Naive thymus-derived CD4-positive, alpha-beta T cell (primary cell): ENCODE measurements at places on chromosomes 12 and 14.

DNA sequence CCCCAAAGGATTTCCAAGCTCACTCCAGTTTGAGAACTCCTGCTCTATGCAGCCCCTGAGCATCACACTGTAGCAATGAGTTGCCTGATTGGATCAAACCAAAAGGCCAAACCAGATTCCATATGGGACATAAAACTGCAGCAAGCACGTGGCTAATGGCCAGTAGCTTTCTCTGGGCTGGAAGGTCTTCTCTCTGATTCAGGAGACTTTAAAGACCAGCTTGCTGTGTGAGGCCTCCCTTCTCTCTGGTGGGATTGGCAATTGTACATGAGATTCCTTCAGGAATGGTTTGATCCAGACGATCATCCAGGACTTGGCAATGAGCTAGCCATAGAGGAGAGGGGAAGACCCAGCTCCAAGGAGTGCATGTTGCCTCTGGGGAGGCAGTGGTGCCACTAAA, 50.2 kb downstream of the WSCD2 start:
- H3K4me3 ChIP-seq: no peak overlapping the region
- no peaks in the 10 kb centered on the region for H3K4me1 ChIP-seq
- no peak for DNase-seq
- H3K27ac ChIP-seq: no peak overlapping the region
- H3K36me3 ChIP-seq: no peaks in the 10 kb centered on the region

DNA sequence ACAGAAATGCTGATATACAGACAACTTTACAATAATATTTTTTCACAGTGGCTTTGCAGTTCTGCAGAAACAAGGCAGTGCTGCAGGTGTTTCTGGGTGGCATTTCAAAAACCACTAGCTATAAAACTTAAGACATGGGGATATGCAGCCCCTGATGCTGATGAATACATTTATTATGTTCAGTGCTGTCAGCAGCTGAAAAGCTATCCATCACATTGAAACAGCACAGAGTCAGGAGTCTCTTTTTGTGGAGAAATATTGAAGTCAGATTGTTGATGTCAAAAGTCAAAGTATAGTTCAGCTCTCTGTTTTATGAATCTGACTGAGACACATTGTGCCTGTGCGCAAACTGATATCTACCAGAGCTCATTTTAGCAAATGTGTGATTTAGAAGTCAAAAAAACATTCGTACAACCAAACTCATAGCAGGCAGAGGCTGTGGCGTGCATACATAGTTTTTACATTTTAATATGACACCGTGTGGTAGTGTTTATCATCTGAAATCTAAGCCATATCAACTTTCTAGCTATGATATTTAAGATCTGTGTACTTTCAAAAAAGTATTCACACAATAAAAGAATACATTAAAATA, 467.6 kb downstream of the PRKD1 start:
- H3K27me3 ChIP-seq: no peaks in the 10 kb centered on the region
- no peak overlapping the region for H3K4me3 ChIP-seq
- H3K4me1 ChIP-seq: no peaks in the 10 kb centered on the region
- no peaks in the 10 kb centered on the region for H3K36me3 ChIP-seq

DNA sequence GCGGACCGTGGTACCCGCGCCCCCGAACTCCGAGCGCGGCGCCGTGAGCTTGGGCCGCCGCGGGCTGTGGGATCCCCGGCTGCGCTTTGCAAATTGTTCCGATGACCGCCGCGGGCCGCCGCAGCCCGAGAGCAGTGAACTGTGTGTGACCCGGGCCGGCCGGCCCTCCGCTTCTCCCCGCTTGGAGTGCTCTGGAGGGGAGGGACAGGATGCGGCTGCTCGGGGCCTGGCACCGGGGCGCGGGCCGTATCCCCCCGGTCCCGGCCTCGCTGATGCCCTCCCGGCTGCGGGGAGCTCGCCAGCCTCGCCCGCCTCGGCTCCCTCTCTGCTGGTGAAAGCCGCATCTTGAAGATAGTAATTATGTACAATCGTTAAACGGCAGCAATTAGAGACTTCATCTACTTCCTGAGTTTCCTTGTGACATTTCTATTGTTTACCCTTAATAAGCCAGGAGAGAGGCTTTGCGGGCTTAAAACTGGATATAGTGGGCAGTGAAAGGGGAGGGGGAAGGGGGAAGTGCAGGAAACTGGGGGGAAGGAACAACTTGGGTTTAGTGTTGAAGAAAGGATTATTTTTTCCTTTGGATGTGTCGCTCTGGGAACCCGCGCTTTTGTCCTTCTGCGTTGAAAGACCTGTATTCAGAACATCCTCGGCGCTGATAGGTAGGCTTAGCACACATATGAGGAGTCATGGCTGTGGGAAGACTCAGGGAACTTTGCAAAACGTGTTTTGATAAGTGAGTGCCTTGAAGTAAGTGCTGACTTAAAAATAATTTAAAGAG, 1.2 kb downstream of the PELI2 start:
- H3K27ac ChIP-seq: peak overlapping the region; percentile 72
- H3K27me3 ChIP-seq: no peaks in the 10 kb centered on the region
- no peaks in the 10 kb centered on the region for H3K36me3 ChIP-seq

DNA sequence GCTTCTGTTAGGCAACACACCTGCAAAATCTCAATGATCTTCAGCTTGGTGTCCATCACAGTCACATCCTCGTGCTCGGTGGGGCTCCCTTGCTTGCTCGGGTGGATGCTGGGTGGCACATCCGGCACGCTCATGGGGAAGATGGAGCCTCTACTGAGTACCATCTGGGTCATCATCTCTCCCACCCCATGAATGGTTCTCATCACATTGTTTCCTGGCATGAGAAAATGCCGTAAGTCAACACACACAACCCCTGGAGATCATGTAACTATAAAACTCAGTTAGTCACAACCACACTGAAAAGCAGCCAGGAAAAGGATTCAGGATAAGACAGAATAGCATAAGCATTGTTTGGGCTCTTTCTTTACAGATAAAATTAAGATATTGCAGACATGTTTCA, 201.1 kb downstream of the ITPR2 start:
- H3K36me3 ChIP-seq: no peaks in the 10 kb centered on the region
- H3K27ac ChIP-seq: no peak overlapping the region
- DNase-seq: no peak
- H3K27me3 ChIP-seq: no peaks in the 10 kb centered on the region

- H3K4me1 ChIP-seq: no peaks in the 10 kb centered on the region
- H3K27me3 ChIP-seq: no peaks in the 10 kb centered on the region
These were observed 8.6 kb upstream of the PLXNC1 start for GRCh38 chr12:94139816-94140215.

GRCh38 chr12:48592591-48593086, 22.8 kb upstream of the LALBA start:
- H3K27ac ChIP-seq: no peak overlapping the region
- H3K36me3 ChIP-seq: no peaks in the 10 kb centered on the region
- H3K4me3 ChIP-seq: no peak overlapping the region
- no peaks in the 10 kb centered on the region for H3K4me1 ChIP-seq

- peak overlapping the region; percentile 11 for H3K27ac ChIP-seq
- no peaks in the 10 kb centered on the region for H3K27me3 ChIP-seq
- H3K36me3 ChIP-seq: no peaks in the 10 kb centered on the region
- no peaks in the 10 kb centered on the region for H3K4me1 ChIP-seq
These were observed 1494.7 kb upstream of the TMEM132C start for GRCh38 chr12:126772171-126772864.

DNA sequence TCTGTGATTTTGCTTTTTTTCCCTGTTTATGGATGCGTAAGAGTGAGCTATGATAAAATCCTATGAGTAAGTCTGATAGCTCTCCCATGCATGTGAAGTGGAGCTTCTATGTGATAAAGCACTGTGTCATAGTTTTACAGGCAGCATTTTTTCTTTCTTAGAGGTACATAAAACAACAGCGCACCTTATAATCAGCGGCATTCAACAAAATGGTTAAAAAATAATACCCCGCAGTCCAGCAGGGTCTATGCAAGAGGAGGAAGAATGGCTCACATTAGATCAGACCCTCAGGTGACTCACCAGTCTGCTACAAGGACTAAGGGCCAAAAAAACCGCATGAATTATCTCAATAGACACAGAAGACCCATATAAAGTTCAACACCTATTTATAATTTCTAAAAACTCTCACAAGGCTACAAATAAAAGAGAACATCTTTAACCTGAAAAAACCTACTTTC, 33.0 kb upstream of the TMEM179 start:
- no peak overlapping the region for H3K4me3 ChIP-seq
- DNase-seq: no peak
- H3K4me1 ChIP-seq: no peaks in the 10 kb centered on the region
- H3K27ac ChIP-seq: no peak overlapping the region
- no peaks in the 10 kb centered on the region for H3K36me3 ChIP-seq
- no peaks in the 10 kb centered on the region for H3K27me3 ChIP-seq

DNA sequence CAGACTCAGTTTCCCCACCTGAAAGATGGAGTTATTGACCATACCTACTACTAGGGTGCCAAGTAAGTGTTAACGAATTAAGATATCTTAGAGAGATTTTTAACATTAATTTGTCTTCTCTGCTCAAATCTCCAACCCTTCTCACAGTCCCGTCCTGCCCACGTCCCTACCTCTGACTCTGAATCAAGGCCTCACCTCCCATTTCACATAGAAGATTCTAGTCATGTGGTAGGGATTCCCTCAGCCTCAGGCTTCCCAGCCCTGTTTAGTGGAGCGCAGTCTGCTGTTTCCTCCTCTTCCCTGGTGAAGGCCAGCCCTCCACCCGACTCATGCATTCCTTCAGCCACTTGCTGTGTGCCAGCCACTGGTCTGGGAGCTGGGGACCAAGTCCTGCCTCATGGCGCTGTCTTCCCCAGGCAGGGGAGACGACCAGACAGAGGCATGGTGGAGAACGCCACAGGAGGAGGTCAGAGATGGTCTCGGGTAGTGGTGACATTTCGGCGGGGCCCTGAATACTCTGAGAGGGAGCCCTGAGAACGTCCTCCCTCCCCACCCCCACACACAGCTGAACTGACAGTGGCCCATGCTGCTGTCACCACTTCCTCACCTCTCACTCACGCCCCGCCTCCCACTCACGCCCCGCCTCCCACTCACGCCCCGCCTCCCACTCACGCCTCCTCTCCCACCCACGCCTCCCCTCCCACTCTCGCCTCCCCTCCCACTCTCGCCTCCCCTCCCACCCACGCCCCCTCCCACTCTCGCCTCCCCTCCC, 38.8 kb downstream of the TMEM63C start:
- H3K4me1 ChIP-seq: no peaks in the 10 kb centered on the region
- H3K36me3 ChIP-seq: no peaks in the 10 kb centered on the region
- H3K27ac ChIP-seq: no peak overlapping the region
- no peak overlapping the region for H3K4me3 ChIP-seq
- DNase-seq: no peak

- H3K27me3 ChIP-seq: no peaks in the 10 kb centered on the region
- H3K36me3 ChIP-seq: no peaks in the 10 kb centered on the region
- no peak overlapping the region for H3K27ac ChIP-seq
- no peak for DNase-seq
- no peak overlapping the region for H3K4me3 ChIP-seq
These were observed 277.4 kb downstream of the DAD1 start for GRCh38 chr14:22311636-22312035.

DNA sequence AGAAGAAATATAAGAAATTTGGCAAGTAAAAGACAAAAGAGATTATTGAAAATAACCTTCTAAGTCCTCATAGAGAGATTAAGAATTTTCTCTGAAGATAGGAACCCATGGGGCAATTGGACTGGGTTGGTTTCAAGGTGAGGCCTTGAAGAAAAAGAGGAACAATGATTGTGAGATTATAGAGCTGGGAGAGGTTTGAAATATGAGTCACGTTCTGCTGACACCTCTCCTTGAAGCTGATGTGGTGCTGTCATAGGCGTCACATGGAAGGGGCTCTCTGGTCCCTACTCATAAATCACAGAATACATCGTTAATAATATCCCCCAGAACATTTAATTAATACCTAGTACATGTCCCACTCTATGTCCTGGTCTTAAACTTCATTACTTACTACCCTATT, 227.6 kb upstream of the PDE3A start:
- no peaks in the 10 kb centered on the region for H3K27me3 ChIP-seq
- no peaks in the 10 kb centered on the region for H3K36me3 ChIP-seq
- DNase-seq: no peak
- no peak overlapping the region for H3K27ac ChIP-seq

DNA sequence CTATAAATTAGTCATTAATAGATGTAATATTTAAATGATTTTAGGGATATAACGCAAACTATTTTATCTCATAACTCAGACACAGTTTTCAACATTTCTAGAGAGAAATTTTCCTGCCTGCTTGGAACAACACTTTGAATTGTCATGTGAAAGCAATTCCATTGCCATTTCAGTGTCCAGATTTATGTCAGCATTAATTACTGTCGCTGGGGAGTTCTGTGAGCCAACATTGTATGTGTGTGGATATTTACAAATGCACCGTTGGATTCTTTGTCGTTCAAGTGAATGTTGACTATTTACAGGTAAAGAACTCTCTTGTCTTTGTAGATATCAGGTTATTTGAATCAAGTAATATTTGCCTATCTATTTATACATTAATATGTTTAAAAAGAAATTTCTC, 465.3 kb upstream of the RGS6 start:
- no peak overlapping the region for H3K4me3 ChIP-seq
- H3K36me3 ChIP-seq: no peaks in the 10 kb centered on the region
- no peak for DNase-seq
- H3K4me1 ChIP-seq: no peaks in the 10 kb centered on the region
- H3K27me3 ChIP-seq: no peaks in the 10 kb centered on the region

GRCh38 chr12:120376009-120376408, 7.0 kb upstream of the MSI1 start:
- H3K27ac ChIP-seq: no peak overlapping the region
- no peak overlapping the region for H3K4me3 ChIP-seq
- H3K36me3 ChIP-seq: no peaks in the 10 kb centered on the region
- no peaks in the 10 kb centered on the region for H3K4me1 ChIP-seq

GRCh38 chr14:94423453-94424056, 29.0 kb downstream of the SERPINA11 start:
- DNase-seq: no peak
- H3K27me3 ChIP-seq: no peaks in the 10 kb centered on the region
- H3K27ac ChIP-seq: no peak overlapping the region
- H3K4me1 ChIP-seq: no peaks in the 10 kb centered on the region
- H3K36me3 ChIP-seq: no peaks in the 10 kb centered on the region

DNA sequence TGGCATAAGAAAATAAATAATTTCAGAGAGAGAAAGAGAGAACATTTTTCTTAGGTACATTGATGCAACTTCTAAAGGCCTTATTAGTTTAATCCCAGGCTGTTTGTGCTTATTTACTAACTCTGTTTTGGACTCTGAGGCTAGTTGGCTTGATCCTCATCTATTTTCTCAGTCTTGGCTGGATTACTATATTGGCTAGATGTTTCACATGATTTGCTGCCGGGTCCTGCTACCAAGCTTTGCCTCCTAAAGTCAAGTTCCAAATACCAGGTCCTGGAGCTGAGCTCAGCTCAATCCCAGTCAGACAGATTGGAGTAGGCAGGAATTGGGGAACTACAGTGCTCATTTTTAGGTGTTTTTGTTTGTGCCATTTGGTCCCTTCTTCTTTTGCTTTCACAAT, 340.8 kb downstream of the BCAT1 start:
- H3K4me1 ChIP-seq: no peaks in the 10 kb centered on the region
- H3K4me3 ChIP-seq: no peak overlapping the region
- DNase-seq: no peak
- H3K36me3 ChIP-seq: no peaks in the 10 kb centered on the region

GRCh38 chr14:99462210-99462609, 18.4 kb downstream of the SETD3 start:
- H3K4me1 ChIP-seq: no peaks in the 10 kb centered on the region
- H3K27ac ChIP-seq: no peak overlapping the region
- H3K4me3 ChIP-seq: no peak overlapping the region
- no peaks in the 10 kb centered on the region for H3K27me3 ChIP-seq
- no peak for DNase-seq
- H3K36me3 ChIP-seq: peaks cover 58% of the 10 kb centered on the region
